ENCODE measurements at places on chromosomes 4 and X.

DNA sequence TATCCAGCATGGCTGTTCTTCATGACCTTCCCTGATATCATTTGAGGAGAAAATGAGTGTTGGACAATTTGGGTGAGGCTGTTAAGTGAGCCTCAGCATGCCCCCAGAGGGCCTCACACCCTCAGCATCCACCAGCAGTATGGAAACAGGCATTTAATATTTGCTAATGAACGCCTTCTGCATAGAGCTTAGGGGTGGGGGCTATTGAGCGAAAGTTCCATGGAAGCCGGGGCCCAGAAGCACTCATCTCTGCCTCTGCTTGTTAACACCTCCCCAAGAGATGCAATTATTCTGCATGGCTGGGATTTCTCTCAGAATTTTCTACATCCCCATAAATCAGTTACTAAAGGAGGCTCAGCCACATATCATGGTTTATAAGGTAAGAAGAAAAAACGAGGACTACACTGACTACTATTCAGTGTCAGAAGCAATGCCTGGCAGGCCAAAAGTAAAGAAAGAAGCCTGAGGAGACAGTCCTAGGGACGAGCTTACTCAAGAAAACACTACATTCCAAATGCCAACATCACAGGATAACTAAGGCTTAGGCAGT lies 100.1 kb upstream of the MAP3K15 start:
- DNase-seq: no peak

DNA sequence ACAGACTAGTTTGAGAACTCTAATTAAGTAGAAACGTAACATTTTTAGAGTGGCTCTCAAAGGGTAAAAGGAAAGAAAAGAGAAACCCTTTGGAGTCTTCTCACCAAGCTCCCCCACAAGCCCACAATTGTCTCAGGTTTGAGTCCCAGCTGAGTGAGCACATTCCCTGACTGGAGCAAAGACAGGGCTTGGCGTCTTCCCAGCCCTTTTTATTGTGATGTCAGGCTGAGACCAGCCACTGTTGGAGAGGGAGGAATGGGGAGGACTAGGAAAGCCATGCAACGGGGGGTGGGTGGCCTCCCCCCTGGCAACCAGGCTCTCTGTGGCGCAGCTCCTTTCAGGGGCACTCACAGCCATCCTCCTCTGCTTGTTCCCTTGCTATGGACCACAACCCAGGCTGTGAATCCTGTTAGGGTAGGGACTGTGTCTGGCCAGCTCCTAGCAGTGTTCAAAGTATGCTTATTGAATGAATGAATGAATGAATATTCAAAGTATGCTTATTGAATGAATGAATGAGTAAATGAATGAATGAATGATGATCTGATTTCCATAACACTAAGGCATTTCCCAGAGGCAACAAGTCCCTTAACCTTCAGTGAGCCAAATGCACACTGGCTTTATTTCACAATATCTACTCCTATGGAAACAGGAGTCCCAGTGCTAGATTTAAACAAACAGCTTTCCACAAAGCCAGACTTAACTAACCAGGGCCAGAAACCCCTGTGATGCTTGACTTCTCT lies 413.3 kb downstream of the MID1IP1 start:
- DNase-seq: no peak

- DNase-seq: no peak
Measured at GRCh38 chr4:19659101-19659500, 592.6 kb upstream of the SLIT2 start.

DNA sequence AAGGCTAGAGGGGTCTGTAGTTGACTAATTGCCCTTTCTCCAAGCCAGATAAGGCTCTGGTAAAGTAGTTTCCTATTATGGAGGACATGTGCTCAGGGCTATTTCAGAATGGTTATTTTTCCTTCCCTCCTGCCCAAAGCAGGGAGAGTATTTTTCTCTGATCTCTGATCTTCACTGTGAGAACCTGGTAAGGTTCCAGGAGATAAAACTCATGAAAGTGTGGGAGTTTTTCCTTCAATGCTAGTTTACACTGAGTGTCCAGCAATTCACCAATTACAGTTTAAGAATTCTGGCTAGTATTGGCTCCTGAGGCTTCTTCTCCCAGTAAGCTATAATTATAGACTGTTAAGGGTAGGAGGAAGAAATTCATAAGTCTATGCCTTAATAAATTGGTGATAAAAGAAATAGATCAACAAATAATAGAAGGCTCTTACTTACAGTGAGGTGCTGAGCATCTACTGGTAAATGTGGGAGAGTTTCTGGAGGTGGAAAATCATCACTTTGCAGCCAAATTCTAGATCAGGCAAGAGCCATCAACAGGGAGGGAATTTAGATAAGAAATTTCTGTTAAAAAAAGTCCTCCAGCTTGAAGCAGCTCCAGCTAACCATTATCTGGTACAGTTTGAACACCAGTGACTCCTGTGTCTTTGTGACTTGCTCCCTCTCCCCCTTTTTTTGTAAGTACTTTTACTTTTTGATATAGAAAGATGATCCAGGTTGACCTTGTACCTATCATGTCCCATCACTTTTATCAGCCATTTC lies 30.9 kb downstream of the CASP6 start:
- DNase-seq: no peak

- no peak for DNase-seq
Measured at GRCh38 chrX:46330513-46330912, 214.7 kb downstream of the ZNF674 start.

GRCh38 chr4:21728304-21728703 lies 220.3 kb downstream of the KCNIP4 start:
- DNase-seq: no peak

DNA sequence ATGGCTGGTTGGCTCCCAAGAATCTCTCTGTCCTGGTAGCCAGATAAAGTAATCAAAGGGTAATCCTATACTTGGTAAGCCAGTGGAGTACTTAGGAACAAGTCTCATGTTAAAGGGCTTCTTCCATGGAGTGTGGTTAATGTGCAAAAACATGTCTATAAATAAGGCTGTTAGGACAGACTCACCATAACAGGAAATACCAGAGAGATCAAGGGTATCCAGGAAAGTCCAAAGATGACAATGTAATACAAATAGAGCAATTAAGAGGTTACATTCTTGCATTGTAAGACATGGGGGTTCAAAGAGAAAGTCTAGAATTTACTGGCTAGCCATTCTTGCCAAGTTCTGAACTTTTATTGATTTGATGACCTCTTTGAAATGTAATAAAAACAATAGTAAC lies 61.9 kb upstream of the ZCCHC13 start:
- no peak for DNase-seq

GRCh38 chrX:21974011-21974385 lies 33.5 kb downstream of the SMS start:
- DNase-seq: no peak

DNA sequence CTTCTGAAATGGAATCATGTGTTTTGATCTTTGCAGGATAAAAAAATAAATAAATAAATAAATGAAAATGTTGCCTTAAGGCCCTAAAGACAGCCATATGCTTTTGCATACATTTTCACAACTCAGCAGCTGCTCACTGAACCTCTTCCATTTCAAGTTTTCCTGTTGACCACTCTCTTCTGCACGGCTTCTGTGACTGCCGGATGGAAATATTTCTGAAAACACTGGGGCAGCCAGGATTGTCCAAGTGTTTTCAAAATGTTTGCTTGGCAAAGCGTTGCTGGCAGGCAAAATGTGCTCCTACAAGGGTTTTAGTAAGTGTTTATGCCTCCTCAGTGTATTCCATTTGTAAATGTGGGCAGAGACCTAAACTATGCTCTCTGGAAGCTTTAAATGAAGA lies 208.1 kb upstream of the IL1RAPL1 start:
- DNase-seq: no peak

- no peak for DNase-seq
Measured at GRCh38 chr4:85870298-85871083, 395.5 kb downstream of the ARHGAP24 start.

- DNase-seq: no peak
Measured at GRCh38 chr4:163591614-163592020, 97.1 kb downstream of the TMA16 start.

GRCh38 chr4:1336088-1336491 lies 10.9 kb upstream of the UVSSA start:
- DNase-seq: no peak

DNA sequence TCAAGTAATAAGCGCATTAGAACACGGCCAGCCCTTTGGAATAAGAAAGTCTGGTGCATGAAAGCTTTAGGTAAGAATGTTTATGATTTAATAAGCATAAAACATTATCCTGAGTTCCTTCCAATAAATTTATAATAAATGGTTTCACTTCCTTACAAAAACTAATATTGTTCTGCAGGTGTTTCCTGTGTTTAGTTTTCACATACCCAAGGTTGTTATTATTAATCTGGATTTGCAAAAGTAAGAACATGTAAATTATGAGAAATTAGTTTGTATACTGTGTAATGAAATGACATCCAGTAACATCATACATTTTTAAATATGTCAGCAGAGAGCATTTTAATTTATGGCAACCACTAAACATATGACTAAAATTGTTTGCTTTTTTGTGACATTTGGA lies 72.1 kb downstream of the BANK1 start:
- DNase-seq: no peak

DNA sequence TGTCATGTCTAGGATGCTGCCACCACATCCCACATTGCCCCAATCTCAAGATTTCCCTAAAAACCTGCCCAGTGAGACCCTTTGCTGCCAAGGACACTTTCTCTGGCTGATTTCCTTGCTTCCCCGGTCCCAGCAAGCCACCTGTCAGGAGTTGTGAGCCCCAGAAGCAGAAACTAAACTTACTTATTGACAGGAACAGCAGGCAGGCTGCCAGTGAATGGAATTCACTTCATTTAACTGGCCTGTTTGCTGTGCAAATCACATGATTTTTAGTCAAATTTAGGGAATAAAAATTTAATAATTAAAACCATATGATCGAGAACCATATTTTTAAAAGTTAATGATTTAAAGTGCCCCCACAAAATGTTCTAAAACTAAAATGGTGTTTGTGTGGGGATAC lies 48.5 kb downstream of the MAMLD1 start:
- DNase-seq: no peak

DNA sequence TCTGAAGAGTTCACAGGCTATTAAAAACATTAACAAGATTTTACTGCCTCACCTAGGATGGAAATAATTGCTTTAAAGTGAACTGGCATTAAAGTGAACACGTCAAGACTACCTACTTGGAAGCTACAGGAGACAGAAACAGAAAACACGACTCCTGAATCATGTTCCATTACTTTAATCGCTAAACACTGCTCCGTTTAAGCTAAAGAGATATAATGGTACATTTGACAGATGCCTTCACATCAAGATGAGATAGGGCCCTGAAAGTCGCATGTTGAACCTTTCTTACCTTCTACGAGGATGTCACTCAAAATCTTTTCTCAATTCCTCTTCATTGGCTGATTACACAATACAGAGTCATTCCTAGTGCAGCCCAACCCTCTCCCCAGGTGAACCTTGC lies 206.3 kb upstream of the GATB start:
- no peak for DNase-seq

- DNase-seq: peak; percentile 19
Measured at GRCh38 chr4:186192066-186192612, 772 bp downstream of the CYP4V2 start.

DNA sequence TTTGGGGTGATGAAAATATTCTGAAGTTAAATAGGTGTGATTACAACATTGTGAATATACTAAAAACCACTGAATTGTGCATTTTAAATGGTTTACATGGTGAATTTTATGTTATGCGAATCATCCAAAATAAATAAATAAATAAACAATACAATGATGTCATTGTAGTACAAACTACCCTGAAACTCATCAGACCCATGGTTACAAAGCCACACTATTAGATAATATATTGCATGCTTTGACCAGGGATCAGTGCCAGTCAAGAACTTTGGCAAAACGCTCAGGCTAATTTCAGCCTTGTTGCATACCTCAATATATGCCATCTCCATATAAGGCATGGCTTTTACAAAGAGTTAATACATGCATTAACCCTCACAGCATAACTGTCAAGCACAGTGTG lies 45.5 kb upstream of the XIAP start:
- DNase-seq: no peak

- DNase-seq: no peak
Measured at GRCh38 chrX:12263211-12263610, 124.9 kb downstream of the FRMPD4 start.

GRCh38 chr4:88646528-88647280 lies 50.9 kb downstream of the NAP1L5 start:
- no peak for DNase-seq

DNA sequence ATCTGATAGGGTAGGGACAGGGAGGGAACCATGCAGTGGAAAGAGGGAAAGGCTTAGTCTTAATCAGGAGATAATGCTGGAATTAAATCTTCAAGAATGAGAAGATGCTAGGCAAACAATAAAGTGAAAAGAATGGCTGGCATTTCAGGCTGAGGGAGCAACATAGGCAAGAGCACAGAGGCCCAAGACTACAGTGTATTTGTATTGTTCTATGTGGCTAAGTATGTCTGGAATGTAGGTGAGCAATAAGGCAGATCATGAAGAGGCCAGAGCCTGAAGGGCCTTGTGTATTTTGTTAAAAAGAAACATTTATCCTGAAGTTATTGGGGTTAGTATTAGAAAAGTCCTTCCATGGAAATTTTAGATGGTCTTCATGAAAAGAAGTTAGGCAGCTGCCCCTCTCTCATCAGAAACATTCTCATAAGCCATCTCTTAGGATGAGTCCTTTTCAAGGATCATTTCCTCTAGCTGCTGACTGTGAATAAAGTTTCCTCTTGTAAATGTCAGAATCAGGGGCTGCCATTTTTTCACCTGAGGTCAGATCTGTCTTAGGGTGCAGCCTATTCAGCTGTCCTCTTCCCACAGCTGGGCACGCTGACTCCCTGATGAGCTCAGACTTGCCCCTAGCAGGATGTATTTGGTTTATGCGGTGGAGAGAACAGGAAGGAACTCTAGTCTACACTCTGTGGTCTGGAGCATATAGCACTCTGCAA lies 46.3 kb downstream of the ATP10D start:
- peak; percentile 7 for DNase-seq

DNA sequence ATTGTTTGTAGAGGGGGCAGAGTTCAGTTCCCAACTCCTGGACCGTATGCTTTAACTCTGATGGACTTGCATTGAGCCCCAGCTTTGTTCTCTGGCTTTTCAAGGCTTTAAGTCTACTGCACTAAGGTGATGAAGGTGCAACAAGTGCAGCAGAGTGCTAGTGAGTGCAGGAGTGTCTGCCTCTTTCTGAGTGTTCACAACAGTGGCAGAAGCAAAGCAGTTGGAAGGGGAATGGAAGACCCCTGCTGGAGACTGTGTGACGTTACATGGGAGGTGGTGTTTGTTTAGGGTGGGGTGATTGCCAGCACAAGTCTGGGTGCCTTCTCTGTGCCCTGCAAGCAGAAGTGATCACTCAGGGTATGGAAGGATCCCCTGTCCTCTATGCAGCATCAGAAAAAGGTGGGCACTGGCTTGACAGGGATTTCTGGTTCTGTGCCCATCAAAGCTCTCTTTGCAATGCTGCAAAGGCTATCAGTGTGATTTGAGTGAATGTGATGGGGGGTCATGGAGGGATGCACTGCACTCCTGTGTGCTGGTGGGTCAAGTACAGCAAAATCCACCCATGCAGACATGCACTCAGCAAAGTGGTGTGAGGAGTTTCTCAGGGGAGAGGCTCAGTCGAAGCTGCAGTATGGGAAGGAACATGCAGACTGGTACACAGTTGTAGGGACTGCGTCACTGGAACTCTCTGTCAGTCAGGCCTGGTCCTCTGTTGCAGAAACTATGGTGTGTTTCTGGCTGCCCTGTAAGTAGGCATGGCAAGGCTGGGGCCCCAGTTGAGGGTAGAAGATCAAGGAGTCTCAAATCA lies 70.9 kb upstream of the UGT2B7 start:
- DNase-seq: no peak

GRCh38 chr4:152273343-152273742 lies 262.5 kb downstream of the FBXW7 start:
- no peak for DNase-seq
